Stimulated activated CD8-positive, alpha-beta memory T cell treated with anti-CD3 and anti-CD28 coated beads, Interleukin-2, amount 100 ng/mL, for 1 hour (primary cell): ENCODE measurements at places on chromosomes 5 and 9.

GRCh38 chr5:124056991-124057723 lies 545.2 kb downstream of the CSNK1G3 start:
- no peak for DNase-seq

- no peak for DNase-seq
Observed at GRCh38 chr9:125626187-125626586, 80.8 kb downstream of the MAPKAP1 start.

GRCh38 chr5:164233791-164234190 lies 728.4 kb downstream of the MAT2B start:
- DNase-seq, result no peak

DNA sequence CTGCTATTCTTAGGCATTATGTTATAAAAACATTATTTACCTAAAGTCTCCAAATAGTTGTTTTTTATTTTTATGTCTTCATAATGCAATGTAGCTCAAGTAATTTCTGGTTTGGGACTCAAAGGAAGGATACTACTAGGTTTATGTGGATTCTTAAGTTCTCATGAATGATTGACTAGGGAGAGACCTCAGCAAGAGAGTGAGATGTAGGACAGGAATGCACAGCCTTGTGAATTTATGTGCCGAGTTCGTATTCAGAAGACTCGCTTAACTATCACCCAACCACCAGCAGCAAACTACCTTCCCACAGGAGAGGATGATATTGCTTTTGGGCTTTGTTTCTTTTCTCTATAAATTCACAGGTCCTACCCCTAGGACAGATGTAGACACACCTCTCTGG lies 282.9 kb downstream of the ARHGEF28 start:
- DNase-seq, result no peak

DNA sequence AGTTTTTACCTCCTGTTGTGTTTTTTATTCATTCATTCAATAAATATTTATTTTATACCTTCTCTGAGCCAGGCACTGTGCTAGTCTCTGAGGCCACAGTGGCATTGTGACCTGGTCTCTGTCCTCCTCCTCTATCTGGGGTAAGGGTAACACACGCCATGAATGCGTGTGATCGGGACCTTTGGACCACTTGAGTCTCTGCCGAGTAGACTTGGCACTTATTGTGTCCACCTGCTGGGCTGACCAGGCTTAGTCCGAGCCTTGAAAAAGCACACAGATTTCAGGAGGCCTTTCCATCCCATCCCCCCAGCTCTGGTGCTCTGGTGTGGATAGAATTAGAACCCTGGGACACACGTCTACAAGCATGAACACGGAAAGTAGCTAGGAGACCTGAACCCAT lies 58.7 kb downstream of the ERGIC1 start:
- no peak for DNase-seq

DNA sequence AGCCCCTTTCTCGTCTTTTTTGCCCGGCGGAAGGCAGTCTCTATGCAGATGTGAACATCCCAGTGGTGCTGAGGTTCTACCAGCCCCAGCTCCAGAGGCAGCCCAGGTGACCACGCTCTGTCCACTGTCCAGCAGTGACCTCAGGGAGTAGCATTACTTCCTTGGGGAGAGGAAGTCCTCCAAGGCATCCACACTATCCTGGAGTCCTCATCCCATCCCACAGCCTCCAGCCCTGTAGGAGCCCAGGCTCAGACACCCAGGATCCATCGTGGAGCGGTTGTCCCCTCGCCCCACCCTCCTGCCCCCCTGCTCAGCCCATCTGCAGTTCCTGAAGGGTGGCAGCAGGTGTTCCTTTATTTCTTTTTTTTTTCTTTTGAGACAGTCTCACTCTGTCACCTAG lies 294.5 kb upstream of the IRX4 start:
- no peak for DNase-seq

- DNase-seq, result no peak
Observed at GRCh38 chr5:160044967-160045366, 36.0 kb downstream of the TTC1 start.

DNA sequence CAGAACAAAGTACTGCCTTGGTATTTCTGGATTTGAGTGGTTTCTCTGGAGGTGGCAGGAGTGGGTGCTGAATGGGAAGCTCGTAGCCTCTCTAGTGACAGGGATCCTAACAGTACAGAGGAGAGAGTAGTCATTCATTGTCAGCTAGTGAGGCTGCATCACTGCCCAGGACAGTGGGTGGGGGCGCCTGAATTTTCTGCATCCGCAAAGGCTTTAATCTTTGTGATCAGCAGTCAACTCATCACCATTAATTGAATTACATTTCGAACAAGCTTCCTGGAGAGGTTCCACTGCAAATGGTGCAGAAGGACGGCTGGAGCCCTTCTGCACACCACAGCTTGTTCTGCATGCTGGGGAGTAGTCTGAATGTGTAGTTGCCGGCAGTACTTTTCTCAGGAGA lies 77.5 kb downstream of the HSPA4 start:
- no peak for DNase-seq

DNA sequence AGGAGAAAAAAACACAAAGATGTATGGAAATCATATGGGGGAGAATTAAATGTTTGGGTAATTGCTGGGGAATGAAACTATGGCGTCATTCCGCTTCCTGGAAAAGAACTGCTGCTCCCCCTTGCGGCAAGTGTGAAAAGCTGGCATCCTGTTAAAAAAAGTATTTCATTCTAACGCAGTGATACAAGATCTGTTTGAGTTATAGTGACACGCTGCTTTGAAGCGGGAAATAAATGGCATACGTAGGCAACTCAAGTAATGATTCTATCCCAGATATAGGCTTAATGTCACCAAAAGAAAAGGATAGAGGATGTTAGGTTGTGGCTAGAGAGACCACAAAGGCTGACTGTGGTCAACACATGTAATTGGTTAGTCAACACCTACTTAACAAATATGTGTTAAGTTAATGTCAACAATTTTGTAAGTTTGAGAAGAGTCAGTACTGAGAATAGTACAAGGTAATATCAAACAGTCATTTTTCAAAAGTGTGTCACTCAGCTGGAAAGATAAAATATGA lies 70.2 kb upstream of the ALDH1A1 start:
- peak; percentile 26 for DNase-seq

DNA sequence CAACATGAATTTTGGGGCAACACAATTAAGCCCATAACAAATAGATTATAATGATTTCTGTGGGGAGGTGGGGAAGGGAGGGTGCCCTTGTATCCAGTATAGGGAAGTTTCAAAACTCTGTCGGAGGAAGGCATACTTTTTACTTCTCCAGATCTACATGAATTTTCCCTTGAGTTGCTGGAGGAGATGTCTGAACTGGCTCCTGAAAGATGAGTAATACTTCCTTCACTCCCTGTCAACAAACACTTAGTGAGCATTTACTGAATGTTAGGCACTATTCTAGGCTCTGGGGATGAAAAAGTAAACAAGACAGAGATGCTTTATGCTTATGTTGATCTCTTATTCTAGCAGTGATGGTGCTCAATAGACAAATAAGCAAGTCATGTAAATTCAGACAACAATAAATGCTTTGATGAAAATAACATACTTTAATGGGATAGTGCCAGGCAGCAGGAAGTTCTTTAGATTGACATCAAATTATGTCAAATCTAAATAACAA lies 197.9 kb upstream of the ANKH start:
- no peak for DNase-seq

DNA sequence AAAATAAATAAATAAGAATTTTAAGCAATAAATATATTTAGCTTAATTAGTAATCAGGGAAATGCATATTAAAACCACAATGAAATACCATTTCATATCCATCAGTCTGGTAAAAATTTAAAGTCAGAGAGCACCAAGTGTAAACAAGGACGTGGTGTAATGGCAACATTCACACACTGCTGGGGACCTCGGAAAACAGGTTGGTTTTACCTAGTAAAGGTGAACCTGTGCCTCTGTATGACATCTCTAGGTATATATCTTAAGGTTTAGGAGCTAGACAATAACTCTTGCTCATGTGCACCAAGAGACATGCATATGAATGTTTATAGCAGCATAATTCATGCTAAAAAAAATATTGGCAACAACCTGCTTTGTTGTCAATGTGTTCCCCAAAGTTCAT lies 29.7 kb downstream of the FNBP1 start:
- DNase-seq, result no peak

GRCh38 chr9:122053567-122054350 lies 39.3 kb downstream of the TTLL11 start:
- DNase-seq, result no peak

GRCh38 chr9:133187561-133188005 lies 21.5 kb downstream of the OBP2B start:
- DNase-seq, result no peak

- DNase-seq, result no peak
Observed at GRCh38 chr5:174073122-174073660, 27.7 kb downstream of the NSG2 start.

- DNase-seq, result no peak
Observed at GRCh38 chr5:159878988-159879471, 37.3 kb upstream of the ADRA1B start.

- no peak for DNase-seq
Observed at GRCh38 chr9:134802216-134802795, 78.3 kb upstream of the FCN2 start.

- DNase-seq, result no peak
Observed at GRCh38 chr9:127380479-127380878, 16.5 kb upstream of the SLC2A8 start.

DNA sequence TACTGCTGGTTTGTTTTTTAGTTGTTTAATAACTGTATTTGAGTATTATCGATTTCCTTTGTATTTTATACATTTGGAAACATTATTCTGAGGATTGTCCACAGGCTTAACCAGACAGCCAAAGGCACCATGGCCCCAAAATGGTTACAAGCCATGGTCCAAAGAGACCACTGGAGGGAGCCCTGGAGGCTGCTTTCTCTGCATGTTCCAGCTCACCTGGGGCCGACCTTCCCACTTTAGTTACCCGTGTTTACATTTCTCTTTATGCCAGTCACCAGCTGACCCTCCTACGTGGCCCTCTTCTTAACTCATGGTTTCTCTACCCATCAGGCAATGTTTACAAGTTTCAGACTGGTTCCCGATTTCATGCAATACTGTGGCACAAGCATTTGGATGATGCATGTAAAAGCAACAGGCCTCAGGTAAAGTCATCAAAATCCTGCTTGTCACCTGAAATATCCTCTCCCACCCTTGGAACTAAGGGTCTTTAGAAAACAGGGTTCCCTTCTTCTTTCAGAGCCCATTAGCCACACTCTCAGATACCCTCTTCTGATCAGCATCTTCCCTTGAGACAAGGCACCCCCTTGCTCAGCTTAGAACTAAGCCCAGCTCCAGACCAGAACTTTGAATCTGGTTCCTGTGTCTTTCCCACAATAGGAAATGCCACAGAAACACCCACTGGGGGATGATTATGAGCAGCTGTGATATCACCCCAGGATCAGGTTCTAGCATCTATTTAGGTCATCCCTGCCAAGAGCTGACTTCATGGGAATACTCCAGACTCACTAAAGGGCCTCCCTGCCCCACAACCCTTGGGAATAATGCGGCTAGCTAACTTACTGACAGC lies 49.9 kb upstream of the GARNL3 start:
- no peak for DNase-seq

DNA sequence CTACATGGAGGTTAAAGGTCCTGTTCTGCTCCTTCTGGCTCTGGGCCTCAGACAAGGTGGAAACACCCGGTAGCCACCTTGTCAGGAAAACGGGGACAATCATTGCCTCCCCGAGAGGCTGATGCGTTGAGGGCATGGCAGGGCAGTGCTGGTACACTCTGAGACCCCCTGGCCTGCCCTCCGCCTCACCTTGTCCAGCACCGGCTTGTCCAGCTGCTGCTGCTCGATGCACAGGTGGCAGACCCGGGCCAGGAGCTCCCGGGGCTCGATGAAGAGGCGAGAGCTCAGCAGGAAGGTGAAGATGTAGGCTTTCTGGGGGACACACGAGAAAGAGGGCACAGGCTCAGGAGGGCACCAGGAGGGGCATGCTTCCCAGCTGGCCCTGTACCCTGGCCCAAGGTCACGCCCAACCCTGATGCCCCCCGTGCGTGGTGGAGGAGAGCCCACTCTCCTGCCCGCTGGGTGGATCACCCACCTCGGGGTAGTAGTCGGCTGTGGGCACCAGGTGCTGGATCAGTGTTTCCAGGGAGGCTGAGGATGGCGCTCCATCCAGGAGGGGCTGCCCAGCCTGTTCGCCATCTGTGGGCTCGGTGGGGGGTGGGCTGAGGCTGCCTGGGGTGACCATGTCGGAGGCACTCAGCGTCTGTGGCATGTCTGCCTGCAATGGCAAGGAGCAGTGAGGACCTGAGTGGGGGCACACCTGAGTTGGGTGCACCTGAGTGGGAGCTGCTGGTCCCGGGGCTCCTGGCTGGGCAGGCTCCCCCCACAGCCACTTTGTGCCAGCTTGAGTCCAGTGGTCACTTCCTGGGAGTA lies 66.0 kb upstream of the RNF130 start:
- no peak for DNase-seq

- DNase-seq, result no peak
Observed at GRCh38 chr9:21683484-21684175, 118.8 kb upstream of the MTAP start.

GRCh38 chr5:147732291-147732883 lies 50.1 kb downstream of the JAKMIP2 start:
- no peak for DNase-seq

DNA sequence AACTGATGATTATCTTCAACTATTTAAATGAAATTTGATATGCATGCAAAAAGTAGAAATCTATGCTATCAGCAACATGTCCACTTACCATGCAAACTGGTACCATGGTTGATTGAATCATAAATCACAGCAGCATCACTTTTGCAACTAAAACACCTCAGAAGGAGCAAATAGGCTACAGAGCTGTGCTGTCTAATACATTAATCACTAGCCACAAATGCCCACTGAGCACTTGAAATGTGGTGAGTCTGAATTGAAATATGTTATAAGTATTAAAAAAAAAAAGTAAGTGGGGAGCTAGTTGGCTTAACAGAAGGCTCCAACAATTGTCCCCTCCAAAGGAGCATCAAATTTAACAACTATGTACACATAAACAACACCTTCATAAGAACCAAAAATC lies 112.5 kb downstream of the FAM114A2 start:
- DNase-seq, result no peak

GRCh38 chr5:175201393-175201792 lies 242.6 kb downstream of the DRD1 start:
- DNase-seq, result no peak

- DNase-seq, result no peak
Observed at GRCh38 chr9:94586814-94587213, 6.8 kb downstream of the FBP2 start.

DNA sequence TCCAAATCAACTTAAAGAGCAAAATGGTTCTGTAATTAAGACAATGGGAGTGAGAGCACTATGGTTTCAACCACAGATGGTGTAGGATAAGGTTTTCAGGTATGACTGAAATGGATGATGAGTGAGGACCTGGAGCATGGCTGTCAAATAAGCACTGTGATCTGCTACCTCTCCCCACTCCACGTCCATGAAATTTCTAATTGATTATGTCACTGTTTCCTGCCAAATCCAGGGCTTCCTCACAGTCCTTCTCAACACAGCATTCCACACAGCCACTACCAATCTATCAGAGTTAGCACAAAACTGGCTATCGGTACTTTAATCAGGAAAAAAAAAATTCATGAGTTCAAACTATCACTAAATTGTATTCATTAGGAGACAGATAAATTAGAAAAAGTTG lies 420.4 kb upstream of the WWC1 start:
- no peak for DNase-seq

GRCh38 chr9:127977009-127977883 lies 3.5 kb downstream of the EEIG1 start:
- DNase-seq, result no peak
